Transverse colon (tissue), 4 donors: ENCODE measurements at places on chromosomes 11 and 22. TPM values are rescaled to one million over a fixed set of nuclear protein-coding genes. Genes with fewer than 3 reads are reported as not detected.

Gene INS
- total RNA-seq = not detected

GRCh38 chr11:69861901-69862300 is 42.7 kb upstream of the FGF3 start:
- DNase-seq = no peak

- DNase-seq = no peak
Observed at GRCh38 chr11:25961539-25961938, 370.4 kb upstream of the ANO3 start.

DNA sequence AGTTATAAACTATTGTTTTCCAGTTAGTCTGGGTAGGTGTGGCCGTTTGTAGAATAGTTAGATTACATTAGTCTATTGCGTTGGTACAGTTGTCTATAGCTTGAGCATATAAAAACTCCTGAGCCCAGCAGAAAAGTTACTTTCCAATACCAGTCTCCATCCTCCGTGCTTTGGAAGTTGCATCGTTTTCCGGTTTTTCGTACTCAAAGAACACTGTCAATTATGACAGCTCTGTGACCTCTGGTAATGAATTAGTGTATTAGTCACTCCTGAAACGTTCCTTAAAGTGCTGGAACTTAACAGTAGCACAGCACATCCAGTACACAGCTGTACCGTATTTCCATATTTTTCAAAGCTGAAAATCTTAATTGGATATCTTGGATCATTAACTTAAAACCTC is 808 bp upstream of the MSANTD2 start:
- DNase-seq = no peak

DNA sequence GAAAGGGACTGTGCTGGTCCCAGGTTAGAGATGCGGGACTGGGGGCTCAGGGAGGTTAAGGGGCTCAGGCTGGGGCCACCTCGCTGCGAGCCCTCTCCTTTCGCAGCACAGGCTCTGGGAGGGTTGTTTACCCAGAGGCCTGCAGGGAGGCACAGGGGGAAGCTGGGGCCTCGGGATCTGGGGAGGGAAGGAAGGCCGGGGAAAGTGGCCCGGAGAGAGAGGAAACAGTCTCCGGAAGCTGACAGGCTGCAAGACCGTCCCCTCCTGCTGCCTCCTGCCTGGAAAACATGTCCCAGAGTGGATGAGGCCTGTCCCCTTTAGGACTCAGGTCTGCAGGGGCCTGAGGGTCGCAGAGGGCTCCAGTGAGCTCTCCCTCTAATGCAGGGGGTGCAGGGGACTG is 45.4 kb downstream of the MYO7A start:
- DNase-seq = no peak
